ENCODE measurements at places on chromosomes 4 and X.

GRCh38 chr4:10016169-10016568 lies 5.1 kb downstream of the SLC2A9 start:
- no peak for DNase-seq

GRCh38 chrX:10052906-10053625 lies 85.9 kb downstream of the CLDN34 start:
- DNase-seq: no peak

DNA sequence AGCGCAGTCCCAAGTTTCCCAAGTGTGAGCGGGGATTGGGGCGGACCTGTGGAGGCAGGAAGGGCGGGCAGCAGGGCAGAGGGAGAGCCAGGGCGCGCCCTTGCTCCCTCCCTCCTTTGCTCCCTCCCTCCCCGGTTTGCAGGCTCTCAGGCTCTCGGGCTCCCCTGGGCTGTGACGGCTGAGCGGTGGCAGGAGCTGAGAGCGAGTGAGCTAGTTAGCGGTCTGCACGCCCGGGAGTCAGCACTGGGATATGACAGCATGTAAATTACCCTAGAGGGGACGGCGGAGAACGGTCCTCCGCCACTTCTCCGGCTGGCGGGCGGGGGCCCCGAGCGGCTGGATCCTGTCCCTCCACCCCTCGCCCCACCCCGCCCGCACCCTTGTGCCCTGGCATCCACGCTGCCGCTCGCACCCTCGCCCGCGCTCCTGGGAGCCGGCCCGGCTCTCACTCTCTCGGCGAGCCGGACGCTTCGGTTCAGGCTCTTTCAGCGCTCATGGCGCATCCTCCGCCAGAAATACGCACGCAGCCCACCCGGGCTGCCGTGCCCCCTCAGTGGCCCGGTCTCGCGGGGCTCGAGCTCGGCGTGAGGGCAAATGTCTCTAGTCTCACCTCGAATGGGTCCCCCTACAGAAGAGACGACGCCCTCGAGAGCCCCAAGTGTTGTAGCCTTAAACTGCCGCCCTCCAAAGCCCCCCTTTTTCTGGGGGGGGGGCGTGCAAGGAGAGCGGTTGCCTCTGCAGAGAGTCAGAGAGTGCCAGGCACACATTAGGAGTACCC lies at the start of gene TSC22D3:
TSS of gene TSC22D3 (minus strand) at position 54 of the 778 bp plus-strand sequence. CDS start 368 bp downstream, outside the sequence.
- DNase-seq: peak; percentile 22

- peak; percentile 40 for DNase-seq
Measured at GRCh38 chrX:12901486-12901885, 4.9 kb upstream of the TLR8 start.

GRCh38 chrX:73401591-73402266 lies 45.1 kb upstream of the CDX4 start:
- no peak for DNase-seq

DNA sequence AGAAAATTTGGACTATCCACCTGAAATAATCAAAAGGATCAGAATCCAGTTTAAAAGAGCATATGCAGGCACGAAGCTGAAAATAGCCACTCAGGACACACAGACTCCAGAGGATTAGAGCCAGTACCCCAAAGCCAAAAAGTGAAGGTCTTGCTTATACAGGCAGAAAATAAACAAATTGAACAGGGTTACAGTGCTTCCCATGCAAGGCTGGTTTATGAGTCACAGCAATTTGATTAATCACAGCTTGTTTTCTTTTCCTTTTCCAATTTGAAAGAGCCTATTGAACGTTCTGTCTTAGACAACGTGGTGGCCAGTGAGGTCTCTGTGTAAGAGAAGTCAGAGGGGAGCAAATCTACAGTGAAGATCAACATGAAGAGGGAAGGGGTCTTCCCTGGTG lies 10.2 kb downstream of the HGFAC start:
- DNase-seq: no peak

DNA sequence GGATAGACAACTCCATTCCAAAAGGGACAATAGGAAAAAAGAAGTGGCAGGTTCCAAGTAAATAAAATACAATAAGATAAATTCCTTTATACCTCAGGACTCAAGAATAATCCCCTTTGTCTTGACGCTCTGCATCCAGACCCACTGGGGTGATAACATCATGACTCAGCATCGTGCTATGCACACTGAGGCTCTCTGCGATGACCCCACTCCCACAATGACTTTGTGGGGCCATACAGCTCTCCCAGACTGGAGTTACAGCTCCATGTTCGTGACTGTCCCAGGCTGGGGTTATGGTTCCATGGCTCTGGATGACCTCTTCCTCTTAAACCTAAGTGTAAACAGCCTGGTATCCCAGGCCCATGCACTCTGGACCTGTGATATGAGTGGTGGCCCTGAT lies 254.5 kb upstream of the ADGRL3 start:
- DNase-seq: no peak

GRCh38 chr4:139890816-139891215 lies 225.2 kb downstream of the MGST2 start:
- DNase-seq: no peak

- DNase-seq: no peak
Measured at GRCh38 chr4:166458756-166459155, 585.7 kb downstream of the TLL1 start.

- DNase-seq: no peak
Measured at GRCh38 chr4:165458471-165458870, 79.7 kb downstream of the CPE start.

DNA sequence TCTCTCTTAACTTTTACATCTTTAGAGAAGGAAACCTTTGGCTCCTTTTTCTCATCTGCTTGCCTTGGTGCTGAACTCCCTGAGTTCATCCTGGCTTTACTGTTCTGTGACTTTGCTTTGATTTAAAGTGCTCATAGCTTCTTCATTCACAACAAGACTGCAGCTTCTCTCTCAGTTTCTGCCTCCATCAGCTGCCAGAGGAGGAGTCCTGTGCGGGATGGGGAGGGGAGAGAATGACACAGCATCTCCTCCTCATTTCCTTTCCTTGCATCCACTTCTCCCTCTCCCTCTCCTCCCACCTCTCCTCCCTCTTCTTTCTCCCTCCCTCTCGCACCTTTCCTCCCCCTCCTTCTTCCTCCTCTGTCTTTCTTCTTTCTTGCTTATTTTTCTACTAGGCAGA lies 42.0 kb downstream of the CBLL2 start:
- DNase-seq: no peak

GRCh38 chr4:116082808-116083366 lies 969.5 kb upstream of the NDST4 start:
- DNase-seq: no peak

DNA sequence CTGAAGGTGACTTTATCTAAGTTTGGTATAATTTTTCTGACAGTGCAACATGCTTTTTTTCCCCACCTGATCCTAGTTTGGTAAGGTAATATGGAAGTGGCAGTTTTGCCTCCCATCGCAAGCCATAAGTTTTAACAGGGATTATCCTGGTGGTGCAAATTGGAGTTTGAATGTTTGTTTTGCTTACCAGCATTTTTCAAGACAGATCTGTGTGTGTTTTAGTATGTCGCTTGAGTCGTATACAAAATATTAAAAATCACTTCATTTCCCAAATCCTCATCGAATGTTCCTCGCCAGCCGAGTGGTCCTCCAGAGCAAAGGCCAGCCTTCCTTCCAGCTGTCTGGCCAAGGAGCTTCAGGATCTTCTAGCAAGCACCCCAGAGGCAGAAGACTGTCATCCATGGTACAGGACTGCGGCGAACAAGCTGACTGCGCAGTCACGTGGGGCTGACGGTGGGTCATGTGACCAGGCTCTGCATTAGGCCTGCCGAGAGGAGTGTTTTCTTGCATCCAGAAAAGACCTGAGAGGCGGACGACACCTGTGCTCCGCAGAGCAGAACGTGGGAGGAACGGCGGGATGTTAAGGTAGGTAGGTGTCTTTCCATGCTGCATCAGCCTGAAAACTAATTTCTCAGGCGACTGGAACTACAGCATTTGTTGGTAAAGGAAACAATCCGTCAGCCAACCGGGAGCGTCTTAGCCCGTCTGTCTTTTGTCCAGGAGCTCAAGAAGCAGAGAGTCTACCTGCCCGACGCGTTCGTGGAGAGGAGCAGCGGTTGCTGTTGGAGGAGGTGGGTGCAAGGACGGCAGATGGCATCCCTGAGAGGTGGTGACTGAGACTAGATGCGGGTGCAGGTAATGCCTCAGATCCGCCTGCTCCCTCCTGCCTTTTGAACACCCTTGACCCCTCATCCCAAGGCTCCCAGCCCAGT lies at the start of gene GPRASP3:
TSS of gene GPRASP3 (plus strand) at position 507 of the 932 bp plus-strand sequence. CDS start 28,253 bp downstream, outside the sequence.
- DNase-seq: peak; percentile 53

GRCh38 chr4:80529026-80529425 lies 193.5 kb downstream of the CFAP299 start:
- DNase-seq: no peak

DNA sequence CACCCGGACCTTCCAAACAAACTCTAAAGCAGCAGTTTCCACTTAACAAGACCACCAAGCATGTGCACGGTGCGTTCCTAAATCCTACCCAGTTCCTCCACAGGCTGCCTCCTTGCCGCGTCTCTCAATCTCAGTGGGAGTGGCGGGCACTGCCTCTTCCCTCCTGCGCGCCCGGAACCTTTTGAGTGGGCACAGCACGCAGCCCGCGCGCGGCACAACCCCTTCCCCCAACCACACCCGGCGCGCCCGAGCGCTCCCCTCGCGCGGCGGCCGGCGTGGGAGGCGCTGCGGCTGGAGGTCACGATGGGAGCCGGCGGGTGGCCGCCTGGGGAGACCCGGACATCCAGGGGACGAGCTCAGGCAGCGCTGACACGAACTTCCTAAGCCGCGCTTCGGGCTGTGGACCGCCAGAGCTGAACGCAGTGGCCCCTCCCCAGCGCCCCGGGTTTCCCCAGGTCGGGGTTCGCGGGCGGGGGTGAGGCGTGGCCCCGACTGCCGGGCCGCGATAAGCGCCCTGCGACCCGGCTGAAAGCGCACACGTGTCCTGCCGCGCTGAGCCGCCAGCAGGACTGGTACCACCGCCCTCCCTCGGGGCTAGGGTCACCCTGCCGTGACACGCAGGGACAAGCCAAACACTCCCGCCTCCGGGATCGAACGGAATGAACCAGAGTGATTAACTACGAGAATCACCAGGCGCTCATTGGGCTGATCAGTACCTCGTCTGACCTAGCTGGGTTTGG lies at the start of gene ABCG2:
TSS of gene ABCG2 (minus strand) at position 151 of the 740 bp plus-strand sequence. CDS start 18,644 bp downstream, outside the sequence.
- DNase-seq: peak; percentile 26

- DNase-seq: no peak
Measured at GRCh38 chr4:17038510-17039176, 140.2 kb upstream of the LDB2 start.

GRCh38 chr4:10482913-10483312 lies 25.7 kb upstream of the ZNF518B start:
- no peak for DNase-seq

- DNase-seq: no peak
Measured at GRCh38 chr4:55291227-55291640, 54.8 kb upstream of the SRD5A3 start.

DNA sequence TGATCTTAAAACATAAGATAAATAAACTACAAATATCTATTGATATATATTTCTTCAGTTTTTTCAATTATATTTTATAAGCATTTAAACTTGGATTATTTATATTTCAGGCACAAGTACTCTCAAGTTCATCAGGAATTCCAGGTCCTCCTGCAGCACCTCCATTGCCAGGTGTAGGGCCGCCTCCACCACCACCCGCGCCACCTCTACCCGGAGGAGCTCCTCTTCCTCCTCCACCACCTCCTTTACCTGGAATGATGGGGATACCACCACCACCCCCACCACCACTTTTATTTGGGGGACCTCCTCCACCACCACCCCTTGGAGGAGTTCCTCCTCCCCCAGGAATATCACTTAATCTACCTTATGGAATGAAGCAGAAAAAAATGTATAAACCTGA lies 74.0 kb downstream of the RPA4 start:
- DNase-seq: no peak

GRCh38 chrX:37677765-37678164 lies 7.8 kb upstream of the XK start:
- no peak for DNase-seq

DNA sequence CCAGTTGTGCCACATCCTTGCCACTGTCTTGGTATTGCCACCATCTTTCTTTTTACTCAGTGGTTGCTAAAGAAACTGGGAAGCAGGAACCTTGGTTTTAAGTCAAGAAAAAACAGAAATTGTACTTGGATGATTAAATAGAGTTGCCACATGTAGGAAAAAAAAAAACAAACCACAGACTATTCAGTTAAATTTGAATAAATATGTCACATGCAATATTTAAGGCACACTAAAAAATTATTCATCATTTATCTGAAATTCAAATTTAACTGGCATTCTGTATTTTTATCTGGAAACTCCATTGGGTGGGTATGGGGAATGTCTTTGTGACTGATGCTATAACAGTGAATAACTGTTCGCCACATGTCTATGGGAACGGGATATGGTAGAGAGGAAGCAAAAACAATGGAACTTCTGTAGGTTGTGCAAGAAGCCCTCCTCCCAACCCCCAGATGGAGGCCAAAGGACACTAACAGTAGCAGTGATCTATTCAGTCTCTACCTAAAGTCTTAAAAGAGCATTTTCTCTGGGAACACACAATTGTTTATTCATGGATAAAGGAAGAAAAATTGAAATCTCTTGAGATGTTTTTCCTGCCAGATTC lies 57.0 kb upstream of the PLAC8 start:
- no peak for DNase-seq

DNA sequence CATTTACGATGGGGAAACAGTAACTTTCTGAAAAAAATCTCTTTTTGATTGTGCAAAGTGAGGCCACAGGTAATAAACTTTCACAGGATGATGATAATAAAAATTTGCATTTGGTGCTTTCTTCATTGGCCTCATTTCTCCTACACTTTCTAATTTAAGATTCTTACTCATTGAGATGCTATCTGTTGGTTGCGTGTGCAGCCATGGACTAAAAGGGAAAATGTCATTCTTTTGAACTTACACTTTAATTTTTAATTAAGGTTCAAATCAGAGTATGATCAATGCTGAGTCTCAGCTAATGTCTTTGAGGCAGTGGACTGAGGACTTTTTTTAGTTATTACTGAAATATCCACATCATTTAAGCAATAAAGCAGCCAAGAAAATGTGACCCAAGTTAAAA lies 87.6 kb downstream of the SEL1L3 start:
- DNase-seq: no peak

DNA sequence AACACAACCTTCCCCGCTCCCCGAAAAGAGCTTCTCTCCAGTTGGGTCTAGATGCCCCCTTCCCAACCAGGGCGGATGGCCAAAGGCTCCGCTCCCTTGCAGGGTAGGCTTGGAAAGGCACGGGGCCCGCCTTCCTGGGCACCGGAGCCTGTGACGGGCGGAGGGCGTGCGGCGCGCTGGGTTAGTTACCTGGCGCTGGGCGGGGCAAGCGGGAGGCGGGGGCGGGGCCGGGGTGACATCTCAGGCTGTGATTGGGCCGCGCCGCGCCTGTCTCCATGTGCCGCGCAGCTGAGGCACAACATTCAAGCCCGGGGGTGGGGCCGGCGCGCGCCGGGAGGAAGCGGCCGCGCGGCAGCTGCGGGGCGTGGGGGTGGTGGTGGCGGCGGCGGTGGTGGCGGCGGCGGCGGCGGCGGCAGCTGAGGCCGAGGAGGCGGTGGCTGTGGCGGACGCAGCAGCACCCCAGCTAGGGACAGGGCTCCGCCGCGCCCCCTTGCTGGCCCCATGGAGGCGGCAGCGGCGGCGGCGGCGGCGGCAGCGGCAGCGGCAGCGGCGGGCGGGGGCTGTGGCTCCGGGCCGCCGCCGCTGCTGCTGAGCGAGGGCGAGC lies at the start of gene REPS2:
TSS of gene REPS2 (plus strand) at position 298 of the 604 bp plus-strand sequence. CDS start at position 502, 204 bp downstream.
- peak; percentile 72 for DNase-seq

- no peak for DNase-seq
Measured at GRCh38 chr4:99803566-99804101, 13.0 kb upstream of the DAPP1 start.
